ENCODE measurements at places on chromosomes 13 and 19. TPM values are rescaled to one million over a fixed set of nuclear protein-coding genes. Genes with fewer than 3 reads are reported as not detected.

DNA sequence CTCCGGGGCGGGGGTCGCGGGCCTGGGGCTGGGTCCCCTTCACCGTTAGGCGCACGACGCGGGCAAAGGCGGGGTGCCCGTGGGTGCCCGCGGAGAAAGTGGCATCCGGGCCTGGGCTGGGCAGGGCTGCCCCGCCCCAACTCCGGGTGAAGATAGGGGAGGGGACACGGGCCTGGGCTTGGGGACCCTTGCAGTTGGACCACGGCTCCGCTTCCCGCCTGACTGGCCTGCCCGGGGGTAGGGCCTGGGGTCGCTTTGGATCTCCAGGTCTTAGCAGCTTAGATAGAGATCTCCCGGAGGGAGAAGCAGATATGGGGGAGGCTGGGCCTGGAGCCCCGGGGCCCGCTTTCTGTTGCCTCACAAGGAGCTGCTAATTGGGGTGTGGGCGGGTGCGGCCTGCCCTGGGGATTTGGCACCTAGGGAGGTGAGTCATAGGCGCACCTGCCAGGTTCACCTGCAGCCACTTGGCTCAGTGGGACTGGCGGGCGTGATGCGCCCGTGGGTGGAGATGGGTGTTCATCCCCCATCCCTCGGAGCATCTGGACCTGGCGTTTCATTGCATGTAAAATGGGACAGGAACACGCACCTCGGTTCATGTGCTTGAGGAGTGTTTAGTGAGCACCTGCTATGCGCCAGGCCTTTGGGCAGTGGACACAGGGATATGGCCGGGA, 585 bp downstream of the MAP1S start:
- peak; percentile 75 for DNase-seq

GRCh38 chr19:14385492-14385891, 4.2 kb downstream of the ADGRE5 start:
- no peak for DNase-seq

Gene CACNG6
- total RNA-seq = not detected

Gene ZNF155
- total RNA-seq = 2.5 TPM

Gene DCLK1
- 7.6 TPM for total RNA-seq

Gene ERICH6B
- total RNA-seq = not detected

DNA sequence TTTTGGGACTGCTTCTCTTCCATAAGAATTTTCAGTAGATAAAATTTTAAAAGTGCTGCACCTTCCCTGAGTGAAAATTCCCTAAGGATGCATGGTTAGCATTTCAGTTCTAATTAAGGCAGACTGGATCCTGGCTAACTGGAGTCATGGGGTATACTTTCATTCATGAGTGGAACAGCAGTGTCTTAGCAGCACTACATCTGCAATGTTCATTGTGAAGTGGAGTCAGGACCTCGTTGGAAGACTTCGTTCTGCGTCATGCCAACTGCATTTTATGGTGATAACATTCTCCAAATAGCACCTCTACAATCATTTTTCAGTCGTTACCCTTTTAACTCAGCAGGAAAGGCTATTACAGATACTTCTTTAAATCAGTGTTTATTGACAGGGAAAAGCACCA, 25.5 kb downstream of the PHF11 start:
- no peak for DNase-seq

DNA sequence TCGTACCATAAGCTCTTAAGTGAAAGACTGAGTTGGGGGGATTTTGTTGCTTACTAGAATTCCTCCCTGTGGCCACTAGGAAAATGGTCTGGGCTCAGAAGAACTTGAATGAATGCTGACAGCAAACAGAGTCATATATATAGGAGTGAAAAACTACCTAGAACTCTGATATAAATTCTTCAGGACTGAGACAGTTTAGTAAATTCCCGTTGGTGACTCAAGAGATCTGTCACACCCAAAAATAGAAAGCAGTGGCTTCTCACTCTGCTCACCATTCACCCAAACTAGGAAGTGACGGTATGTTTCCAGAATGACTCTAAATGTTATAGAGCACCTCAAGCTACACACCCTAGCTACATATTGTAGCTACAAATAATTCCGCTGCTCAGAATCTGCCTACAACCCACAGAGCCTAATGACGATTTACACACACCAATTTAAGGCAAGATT, 116.2 kb downstream of the TBC1D4 start:
- DNase-seq = no peak

Gene HSH2D
- total RNA-seq = 48.5 TPM

Gene MAN2B1
- 51.9 TPM for total RNA-seq

Gene WDR88
- not detected for total RNA-seq

- no peak for DNase-seq
Observed at GRCh38 chr19:54465426-54466109, 2.0 kb upstream of the LENG9 start.

Gene TMEM255B
- total RNA-seq = 17.3 TPM

Gene HS6ST3
- total RNA-seq = not detected

DNA sequence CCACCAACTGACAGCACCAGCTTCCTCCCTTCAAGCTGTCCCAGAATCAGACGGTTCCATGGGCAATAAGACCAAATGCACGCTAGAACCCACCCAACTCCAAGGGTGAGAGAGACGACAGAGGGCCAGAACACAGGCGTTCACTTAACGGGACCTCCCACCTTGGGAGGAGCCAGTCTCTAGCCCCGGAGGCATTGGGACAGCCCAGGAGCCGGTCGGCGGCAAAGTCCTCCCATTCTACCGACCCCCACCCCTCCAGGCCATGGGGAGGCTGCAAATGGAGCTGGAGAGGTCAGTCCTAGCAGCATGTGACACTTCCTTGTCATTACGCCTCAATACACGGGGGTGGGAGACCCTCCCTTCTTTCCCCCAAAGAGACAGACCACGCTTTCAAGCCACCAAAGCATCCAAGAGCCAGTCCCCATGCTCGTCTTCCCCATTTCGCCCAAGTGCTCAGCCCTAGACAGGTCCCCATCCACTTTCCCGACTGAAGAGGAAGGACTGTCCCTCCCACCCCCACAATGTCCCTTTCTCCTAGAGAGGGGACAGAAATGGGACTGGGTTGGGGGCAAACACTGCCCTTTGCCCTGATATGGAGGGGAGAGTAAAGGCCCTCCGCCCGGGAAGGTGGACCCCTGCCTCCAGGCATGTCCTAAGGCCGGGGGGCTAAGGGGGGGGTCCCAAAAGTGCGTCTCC, 964 bp downstream of the KHSRP start:
- DNase-seq = no peak

Gene CPAMD8
- total RNA-seq = 5.4 TPM

Gene COMP
- total RNA-seq = 0.40 TPM

Gene MPHOSPH8
- total RNA-seq = 39.0 TPM

All from Peyer's patch (tissue), 4 donors.